ENCODE measurements at places on chromosomes 2 and 18. TPM values are rescaled to one million over a fixed set of nuclear protein-coding genes. Genes with fewer than 3 reads are reported as not detected.

TFPI gene
- total RNA-seq, result 8.9 TPM

LIMS4 gene
- not detected for total RNA-seq

GDF7 gene
- total RNA-seq, result under 0.01 TPM

GKN1 gene
- not detected for total RNA-seq

AQP12B gene
- not detected for total RNA-seq

EHD3 gene
- total RNA-seq, result 5.3 TPM

All from melanocyte of skin (primary cell).